ENCODE measurements at places on chromosomes 4 and X.

- DNase-seq: no peak
Measured at GRCh38 chr4:169274033-169274432, 3.3 kb upstream of the SH3RF1 start.

- no peak for DNase-seq
Measured at GRCh38 chrX:17552044-17552650, 177.1 kb downstream of the NHS start.

DNA sequence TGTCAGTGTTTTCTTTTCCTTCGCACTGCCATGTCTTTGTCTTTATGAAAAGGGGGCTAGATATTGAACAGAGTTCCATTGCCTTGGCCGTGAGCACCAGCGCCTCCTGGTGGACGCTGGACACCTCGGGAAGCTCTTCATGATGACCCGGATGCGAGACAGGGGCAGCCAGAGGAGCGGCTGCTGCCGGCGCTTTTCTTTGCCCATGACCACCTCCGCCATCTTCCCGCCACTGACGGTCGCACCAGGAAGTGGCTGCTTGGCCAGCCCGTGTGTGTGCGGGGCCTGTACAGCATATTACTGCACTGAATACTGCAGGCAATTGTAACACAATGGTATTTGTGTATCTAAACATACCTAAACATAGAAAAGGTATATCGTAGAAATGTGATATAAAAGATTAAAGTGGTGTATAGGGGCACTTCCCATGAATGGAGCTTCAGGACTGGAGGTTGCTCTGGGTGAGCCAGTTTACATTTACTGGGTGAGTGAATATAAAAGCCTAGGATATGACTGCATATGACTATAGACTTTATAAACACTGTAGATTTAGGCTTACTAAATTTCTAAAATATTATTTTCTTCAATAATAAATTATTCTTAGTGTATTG, 15.8 kb upstream of the GRIA2 start:
- no peak for DNase-seq

DNA sequence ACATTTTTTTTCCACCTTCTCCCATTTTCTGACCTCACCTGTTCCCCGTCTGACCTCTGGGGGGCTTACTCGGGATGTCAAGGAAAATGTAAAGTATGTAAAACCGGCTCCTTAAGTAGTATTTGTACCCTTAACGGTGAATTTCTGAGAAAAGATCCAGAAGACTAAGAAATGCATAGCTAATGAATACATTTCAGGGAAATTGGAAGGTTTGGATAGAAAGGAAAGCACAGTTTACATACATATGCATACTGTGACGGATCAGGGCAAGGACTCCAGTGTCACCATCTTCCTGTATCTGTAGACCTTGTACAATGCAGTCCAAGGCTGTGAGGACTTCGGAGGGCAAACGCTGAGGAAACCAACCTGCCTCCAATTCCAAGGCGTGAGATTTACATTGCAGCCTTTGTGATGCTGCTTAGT, 2185.9 kb upstream of the TENM3 start:
- DNase-seq: no peak

GRCh38 chr4:61555789-61556188, 355.7 kb downstream of the ADGRL3 start:
- no peak for DNase-seq

- DNase-seq: no peak
Measured at GRCh38 chrX:308821-309520, 9.6 kb downstream of the GTPBP6 start.

DNA sequence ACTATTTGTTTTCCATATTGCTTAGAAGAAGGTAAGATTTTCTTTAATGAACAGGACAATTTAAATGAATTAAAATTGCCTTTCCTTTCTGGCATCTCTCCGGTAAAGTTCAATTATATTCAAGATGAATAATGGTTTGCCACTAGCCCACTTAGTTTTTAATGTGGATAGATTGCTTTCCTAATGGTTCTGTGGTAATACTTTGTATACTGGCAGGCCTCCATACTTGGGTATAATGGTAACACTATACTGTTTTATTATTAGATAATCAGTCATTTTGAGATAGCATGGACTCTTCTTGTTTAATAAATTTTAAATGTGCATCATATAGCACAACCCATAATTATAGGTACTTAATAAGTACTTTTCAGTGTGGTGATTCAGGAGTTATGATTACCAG, 89.5 kb downstream of the ELOVL6 start:
- no peak for DNase-seq

DNA sequence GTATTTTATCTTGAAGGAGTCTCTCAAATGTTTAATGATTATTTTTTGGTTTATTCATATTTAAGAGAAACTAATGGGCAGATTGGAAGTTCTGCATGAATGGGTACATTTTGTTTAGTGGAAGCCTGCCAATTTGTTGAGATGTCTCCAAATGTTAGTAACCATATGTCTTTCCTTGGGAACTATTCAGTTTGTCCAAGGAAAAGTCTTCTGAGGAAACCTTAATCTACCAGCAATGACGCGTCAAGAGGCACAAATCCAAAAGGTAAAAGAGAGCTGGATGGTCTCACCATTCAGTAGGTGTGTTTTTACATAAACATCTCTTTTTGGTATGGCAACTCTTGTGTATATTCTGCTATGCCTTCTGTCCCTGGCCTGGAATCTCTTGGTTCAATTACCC, 37.4 kb upstream of the NDST3 start:
- DNase-seq: no peak

- DNase-seq: no peak
Measured at GRCh38 chrX:31200430-31200829, 128.6 kb upstream of the FTHL17 start.

DNA sequence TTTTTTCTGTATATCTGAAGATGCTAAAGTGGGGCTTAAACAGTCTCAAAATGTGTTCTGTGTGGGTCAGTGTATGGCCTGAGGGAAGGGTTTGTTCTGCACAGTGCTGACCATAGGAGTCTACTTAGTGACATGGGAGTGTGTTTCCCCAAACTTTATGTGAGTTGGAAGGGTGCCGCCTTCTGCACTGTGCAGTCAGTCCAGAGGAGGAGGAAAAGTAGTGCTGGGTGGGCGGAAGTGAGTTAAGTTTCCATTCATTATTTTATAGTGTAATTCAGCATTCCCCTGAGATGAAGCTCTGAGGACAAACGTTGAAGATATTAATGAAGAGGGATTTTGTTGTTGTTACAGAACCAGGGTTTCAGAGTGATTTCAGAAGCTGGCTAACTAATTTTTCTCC, 2.9 kb downstream of the CHST7 start:
- no peak for DNase-seq

GRCh38 chr4:70838204-70838603, 1.5 kb downstream of the GRSF1 start:
- DNase-seq: no peak

DNA sequence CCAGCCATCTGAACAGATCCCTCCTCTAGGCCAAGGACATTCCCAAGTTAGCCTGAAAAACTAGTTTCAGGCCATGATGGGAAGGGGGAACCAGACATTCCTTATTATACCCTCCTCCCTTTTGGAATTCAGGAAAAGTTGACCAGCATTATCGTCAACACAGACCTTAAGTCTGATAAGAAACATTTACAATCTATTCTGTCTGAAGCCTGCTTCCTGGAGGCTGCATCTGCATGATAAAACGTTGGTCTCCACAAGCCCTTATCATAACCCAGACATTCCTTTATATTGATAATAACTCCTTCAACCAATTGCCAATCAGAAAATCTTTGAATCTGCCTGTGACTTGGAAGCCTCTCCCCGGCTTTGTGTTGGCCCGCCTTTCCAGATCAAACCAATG, 44.3 kb downstream of the EFHC2 start:
- no peak for DNase-seq

DNA sequence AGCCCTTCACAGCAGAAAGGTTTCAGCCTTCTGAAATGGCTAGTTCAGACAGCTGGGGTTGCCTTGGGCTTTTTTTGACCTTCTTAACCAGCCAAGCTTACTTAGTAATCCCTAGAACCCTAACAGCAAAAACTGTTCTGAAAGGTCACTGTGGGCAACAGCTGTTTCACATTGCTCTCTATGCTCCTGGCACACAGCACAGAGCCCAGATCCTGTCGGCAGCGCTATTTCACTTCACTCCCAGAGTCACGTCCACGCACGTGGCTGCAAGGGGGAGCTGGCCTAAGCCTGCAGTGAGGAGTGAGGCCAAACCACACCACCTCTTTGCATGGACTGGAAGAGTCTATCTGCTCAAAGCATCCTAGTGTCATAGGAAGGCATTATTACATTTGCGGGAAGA, 32.0 kb upstream of the STS start:
- no peak for DNase-seq

- no peak for DNase-seq
Measured at GRCh38 chr4:116862592-116862991, 222.8 kb downstream of the TRAM1L1 start.

DNA sequence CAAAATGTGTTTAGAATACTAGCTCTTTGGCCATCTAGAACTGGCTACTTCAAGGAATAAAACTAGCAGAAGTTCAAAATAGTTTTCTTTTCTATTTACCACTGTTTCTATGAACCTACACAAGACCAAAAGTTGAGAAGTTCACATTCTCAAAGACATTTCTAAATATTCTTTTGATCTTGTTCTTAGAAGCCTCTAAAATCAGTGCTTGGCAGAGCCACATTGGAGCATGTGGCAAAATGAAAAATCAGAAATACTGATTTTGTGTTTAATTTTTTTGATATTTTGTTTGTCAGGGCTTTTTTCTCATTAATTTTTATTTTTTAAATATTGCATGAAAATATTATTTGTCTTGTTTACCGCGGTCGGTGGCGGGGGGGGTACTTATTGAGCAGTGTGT, 853.8 kb upstream of the INTU start:
- DNase-seq: no peak

DNA sequence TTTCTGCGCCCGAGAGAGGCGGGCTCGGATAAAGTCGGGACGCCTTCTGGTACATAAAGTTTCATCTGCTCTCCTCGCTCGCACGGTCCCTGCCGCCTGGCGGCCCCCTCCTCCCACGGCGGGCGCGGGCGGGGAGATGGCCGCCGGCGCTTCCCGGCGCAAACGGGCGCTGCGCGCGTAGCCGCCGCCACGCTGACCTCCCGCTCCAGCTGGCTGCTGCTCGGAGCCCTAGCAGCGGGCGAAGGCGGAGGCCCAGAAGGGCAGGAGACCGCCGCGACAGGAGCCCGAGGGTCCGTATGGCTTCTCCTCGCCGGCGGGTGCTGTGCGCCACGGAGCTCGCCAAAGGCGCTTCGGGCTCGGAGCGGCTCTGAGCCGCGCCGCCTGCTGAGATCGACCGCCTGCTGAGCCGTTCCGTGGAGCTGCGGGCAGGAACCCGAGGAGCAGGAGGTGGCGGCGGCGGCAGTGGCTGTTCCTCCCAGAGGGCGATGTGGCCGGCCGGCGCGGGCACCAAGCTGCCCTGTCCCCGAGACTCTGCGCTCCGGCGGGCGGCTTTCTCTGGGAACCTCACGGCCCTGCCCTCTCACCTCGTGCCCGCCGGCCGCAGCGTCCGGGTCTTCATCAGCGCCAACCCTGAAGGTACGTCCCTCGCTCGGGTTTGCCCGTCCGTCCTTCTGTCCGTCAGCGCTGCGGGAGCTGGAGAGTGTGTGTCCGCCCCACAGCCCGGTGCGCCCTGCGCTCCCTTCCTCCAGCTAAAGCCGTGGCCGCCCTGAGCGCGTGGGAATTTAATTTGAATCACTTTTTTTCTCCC, at the start of gene NWD2:
NWD2 (plus strand) TSS at position 161 of the 808 bp plus-strand sequence; CDS start at position 486, 325 bp downstream.
- no peak for DNase-seq

GRCh38 chr4:4854649-4855295, 4.7 kb upstream of the MSX1 start:
- no peak for DNase-seq

GRCh38 chrX:15813416-15813815, 23.1 kb downstream of the ZRSR2 start:
- no peak for DNase-seq

GRCh38 chr4:118842055-118842454, 6.1 kb upstream of the SEC24D start:
- no peak for DNase-seq

GRCh38 chr4:75831856-75832405, 70.3 kb downstream of the PPEF2 start:
- DNase-seq: no peak

- DNase-seq: no peak
Measured at GRCh38 chrX:120742946-120743665, 113.3 kb upstream of the C1GALT1C1 start.

GRCh38 chrX:43706786-43707370, 50.8 kb downstream of the MAOA start:
- no peak for DNase-seq

DNA sequence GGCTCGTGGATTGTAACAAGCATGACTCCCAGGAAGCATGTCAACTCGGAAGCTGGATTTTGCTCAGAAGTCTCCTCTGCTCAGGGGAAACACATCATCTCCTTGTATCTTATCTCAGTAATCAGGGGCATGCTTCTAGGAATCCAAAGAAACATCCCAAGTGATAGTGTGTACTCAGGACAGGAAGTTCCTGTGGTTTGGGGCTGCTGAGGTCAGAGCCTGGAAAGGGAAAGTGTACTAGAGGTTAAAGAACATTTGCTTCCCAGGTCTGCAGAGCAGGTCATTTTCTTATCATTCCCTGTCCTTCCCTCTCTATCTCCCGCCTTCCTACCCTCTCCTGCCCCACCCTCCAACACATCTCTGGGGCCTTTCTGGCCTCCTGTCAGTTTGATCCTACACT, 38.8 kb downstream of the SLC34A2 start:
- no peak for DNase-seq

DNA sequence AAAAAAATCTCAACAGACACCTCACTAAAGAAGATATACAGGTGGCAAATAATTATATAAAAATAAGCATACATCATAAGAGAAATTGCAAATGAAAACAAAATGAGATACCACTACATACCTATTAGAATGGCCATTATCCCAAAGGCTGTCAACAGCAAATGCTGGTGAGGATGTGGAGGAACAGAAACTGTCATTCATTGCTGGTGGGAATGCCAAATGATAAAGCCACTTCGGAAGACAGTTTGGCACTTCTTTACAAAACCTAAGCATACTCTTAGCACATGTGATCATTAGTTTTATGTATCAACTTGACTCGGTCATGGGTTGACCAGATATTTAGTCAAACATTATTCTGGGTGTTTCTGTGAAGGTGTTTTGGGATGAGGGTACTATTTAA, 13.5 kb upstream of the MANBA start:
- no peak for DNase-seq

- no peak for DNase-seq
Measured at GRCh38 chr4:134634301-134634700, 432.7 kb upstream of the PABPC4L start.

DNA sequence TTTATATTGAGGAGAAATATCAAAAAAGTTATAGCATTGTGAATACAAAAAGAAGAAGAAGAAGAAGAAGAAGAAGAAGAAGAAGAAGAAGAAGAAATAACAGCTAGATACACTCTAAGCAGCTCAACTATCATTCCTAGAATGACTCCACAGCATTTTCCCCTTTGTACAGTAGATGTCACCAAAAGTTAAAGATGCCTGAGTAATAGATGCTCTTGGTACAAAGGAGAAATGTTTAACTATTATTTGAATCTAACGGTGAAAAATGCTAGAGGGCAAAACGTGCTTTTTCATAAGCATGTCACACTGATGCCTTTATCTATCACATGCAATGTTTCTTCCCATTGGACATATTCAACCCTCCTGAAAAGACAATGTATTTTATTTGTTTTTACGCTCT, 178.4 kb upstream of the GPRIN3 start:
- DNase-seq: no peak

- DNase-seq: no peak
Measured at GRCh38 chr4:40264497-40264896, 67.7 kb downstream of the RHOH start.

All from stimulated activated CD8-positive, alpha-beta memory T cell treated with anti-CD3 and anti-CD28 coated beads, Interleukin-4, amount 100 ng/mL, for 1 hour (primary cell).